SK-MEL-5 (cell line): ENCODE measurements at places on chromosomes 2 and 18.

GRCh38 chr2:233758141-233758540, 1.9 kb upstream of the UGT1A1 start:
- no peak for DNase-seq

DNA sequence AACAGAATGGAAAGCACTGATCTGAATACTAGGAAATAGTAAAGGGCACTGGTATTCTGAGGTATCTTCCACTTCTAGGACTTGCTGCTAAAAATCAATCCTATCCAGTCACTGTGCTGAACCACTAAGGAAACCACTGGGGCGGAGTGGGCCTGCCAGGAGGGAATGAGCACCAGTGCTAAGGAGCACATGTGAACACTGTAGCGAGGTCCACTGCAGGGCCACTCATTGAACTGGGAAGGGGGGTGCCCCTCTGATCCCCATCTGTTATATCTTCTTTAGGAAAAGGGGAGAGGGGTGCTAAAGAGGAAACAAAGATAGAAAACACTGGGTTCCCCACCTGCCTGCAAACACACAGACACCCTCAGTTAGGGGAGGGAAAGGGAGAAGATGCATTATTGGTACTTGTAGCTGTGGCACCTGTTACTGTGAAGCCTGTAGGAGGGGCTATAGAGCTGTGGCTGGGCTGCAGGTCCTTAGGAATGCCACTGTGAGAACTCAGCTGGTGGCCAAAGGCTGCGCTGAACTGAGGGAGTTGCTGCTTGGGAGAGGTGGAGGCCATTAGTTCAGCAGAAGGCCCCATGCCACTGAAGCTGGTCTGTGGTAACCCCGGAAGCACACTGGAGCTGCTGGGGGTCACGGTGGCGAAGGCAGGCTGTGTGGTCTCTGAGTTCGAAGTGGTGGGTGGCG, 81.8 kb downstream of the INO80D start:
- peak; percentile 62 for DNase-seq

DNA sequence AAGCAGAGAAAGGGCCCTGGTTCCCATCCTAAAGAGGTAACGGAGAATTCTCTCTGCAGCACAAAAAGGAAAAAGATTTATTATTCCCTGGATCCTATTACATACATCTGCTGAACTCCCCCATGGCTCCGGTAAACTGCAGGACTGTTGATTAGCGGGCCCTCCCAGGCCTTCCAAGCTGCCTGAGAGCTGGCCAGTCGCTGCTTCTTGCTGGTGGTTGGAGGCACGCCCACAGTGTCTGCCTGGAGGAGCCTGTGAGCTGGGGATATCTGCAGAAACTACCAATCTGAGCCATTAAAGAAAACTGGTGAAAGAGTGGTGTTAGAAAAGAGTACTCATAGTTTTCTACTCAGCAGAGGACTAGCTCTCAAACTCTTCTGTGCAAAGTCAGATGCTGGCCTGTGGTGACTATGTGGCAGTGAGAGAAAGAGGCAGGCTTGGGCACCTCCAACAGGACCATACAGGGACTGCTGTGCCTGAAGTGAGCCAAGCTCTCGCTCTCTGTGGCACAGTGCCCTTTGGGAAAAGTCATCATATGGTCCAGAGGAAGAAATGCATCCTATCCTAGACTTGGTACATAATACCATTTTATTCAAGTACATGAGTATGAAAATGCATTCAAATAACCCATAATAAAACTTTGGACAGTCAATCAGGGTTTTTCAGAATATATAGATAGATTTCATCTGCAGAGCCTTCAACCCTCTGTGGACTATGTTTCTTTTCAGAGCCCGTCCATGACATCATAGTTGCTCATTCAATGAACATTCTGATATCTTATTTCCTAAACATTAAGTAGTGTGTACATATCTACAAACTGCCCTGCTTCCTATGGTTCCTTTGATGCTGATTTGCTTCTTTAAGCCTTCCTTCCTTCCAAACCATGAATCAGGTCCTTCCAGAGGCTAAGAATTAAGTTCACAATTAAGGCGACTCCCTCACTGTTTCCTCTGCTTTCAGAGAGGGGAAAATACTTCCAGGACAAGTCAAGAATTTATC, 242.0 kb upstream of the LYPD1 start:
- peak; percentile 31 for DNase-seq

DNA sequence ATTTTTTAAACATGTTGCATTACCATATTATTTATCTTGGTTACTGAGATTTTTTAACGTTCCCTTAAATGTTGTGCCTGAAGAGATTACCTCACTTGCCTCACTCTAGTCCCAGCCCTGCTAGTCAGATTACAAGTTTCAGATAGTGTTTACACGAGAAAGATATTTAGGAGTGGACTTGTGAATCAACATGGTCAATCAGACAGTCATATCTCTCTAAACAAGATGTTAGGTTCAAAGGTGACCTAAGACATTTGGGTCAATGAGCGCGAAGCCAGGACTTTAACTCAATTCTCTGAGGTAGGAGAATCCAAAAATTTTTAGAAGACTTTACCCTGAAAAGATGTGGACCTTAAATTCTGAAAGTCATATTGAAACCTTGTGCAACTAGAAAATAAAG, 14.8 kb upstream of the CALCRL start:
- no peak for DNase-seq

DNA sequence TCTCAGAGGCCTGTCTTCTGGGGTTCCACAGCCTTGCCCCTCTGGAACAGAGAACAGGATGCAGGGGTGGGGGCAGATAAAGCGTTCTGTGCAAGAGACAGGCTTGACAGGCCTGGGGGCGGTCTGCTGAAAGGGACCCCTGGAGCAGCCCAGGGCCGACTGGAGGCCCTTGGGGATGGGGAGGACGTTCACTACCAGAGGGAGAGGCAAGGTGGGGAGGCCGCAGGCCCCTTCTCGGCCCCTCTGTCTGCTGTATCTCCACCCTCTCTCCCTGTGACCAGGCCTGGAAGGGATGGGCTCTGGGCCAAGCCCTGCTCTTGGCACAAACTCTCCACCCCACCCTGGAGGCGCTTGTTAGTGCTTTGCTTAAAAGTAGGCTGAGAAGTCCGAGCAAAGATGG, 27.3 kb upstream of the INHBB start:
- no peak for DNase-seq

GRCh38 chr2:197939787-197940186, 135.4 kb downstream of the PLCL1 start:
- no peak for DNase-seq

GRCh38 chr2:69196327-69197117, 183.5 kb downstream of the ANTXR1 start:
- peak; percentile 49 for DNase-seq

- DNase-seq: no peak
Observed at GRCh38 chr18:63909870-63910269, 2.1 kb downstream of the SERPINB10 start.

DNA sequence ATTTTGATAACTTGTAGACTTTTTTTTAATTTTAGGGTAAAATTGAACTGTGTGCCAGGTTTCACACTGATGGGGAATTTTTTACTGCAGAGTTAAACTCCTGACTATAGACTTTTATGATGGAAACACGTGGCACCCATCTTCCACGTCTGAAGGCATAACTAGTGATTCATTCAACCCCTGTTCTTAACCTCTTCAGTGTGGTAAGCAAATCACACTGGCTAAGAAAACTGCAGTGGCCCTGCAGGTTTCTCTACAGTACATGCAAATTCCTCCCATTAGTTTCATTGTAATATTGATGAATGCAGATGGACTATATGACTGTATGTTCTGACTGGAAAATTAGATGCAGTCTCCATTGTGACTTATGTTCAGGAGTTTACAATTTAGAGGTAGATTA, 47.2 kb downstream of the SMAD4 start:
- DNase-seq: no peak

GRCh38 chr2:33014268-33014667, 67.5 kb downstream of the LTBP1 start:
- DNase-seq: no peak

DNA sequence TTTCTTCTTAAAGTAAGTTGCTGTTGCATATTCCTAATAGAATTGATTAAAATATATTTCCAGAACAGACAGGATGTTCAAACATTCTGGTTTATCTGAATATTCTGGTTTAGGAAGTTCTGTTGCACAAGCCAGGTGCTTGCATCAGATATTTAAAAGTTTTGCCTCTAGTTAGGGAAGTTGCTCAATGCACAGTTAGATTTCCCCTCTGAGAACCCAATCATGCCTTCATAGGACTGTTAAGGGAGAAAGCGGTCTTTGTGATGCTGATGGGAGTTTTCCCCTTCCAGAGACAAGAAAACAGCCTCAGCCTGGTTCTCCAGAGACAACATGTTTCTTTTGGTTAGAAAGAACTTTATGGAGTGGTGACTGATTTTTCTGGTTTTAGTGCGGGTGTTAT, 65.6 kb upstream of the REV1 start:
- DNase-seq: no peak

- no peak for DNase-seq
Observed at GRCh38 chr2:9967053-9967775, 15.7 kb downstream of the GRHL1 start.

- DNase-seq: no peak
Observed at GRCh38 chr2:154466226-154466625, 232.3 kb upstream of the KCNJ3 start.

GRCh38 chr18:64179556-64180080, 30.7 kb upstream of the LINC00305 start:
- DNase-seq: no peak

DNA sequence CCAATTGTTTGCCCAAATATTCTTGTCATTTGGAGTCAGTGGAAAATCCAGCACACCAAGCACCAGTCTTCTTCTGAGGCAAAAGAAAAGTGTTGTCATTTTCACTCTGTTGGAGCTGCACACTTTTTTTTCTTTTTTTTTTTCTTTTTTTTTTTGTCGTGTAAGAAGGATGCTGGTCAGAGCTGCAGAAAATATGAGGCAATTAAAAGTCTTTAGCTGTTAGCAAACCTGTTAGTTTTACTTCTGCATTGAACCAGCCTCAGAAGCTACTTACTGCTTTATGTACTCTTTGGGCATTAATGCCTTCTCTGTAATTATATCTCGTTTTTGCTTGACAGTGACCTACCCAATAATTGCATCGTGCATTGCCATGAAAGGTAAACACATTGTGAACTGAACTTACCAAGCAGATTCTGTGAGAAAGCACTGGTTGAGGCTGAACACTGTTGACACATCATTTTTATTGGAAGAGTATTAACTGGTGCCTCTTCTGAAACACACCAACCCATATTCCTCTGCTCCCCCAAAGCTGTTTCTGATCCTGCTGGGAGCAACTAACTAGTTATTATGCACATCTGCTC, 165.4 kb downstream of the CAPN13 start:
- DNase-seq: no peak

DNA sequence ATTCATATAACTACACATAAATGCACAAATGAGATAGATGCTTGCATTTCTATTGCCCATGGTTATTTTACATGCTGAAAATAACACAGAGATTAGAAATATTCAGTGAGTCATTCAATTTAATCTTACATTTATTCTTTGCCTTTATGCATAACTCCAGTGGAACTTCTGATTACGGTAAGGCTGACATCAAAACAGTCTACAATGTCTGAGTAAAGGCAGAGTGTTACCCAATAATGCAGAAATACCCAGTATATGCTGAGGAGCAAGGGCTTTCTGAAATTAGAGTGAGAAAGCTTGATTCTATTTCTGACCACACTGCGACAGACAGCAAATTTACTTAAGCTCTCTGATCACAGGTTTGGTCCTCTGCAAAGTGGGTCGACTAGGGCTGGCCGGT, 9.2 kb downstream of the NMI start:
- DNase-seq: no peak
